ENCODE measurements at places on chromosomes 5 and 9.

DNA sequence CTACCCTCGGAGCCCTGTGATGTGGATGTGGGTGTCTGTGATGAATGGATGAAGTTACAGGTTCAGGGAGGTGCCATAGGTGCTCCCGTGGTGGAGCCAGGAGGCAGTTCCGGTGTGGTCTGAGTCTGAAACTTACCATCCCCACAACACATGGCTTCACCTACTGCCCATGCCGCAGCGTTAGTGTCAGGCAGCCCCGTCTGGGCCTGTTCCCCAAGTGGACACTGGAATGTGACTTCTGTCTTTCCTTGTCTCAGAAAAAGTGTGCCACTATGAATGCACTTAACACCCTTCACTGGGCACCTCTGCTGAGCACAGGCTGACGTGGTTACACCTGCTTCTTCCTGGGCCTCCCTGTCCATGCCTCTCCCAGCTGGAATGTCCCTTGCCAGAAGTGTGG lies 8.6 kb downstream of the ANKRD33B start:
- no peak for DNase-seq

DNA sequence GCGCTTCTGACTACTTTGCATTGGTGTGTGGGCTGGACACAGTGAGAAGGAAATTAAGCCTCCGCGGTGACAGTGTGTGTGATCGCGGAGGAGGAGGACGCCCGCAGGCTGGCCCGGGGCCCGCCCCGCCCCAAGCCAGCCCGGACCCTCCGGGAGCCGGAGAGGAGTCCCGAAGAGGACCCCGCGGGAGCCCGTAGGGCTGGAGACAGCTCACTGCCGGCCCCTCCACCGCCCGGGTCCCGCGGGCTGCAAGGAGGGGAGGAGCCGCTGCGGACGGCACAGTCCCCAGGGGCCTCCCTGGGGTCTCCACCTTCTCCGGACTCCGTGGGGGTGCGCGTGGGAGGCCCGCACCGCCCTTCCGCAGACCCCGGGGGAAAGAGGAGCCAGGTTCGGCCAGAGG lies 146.4 kb upstream of the ERCC6L2 start:
- no peak for DNase-seq

DNA sequence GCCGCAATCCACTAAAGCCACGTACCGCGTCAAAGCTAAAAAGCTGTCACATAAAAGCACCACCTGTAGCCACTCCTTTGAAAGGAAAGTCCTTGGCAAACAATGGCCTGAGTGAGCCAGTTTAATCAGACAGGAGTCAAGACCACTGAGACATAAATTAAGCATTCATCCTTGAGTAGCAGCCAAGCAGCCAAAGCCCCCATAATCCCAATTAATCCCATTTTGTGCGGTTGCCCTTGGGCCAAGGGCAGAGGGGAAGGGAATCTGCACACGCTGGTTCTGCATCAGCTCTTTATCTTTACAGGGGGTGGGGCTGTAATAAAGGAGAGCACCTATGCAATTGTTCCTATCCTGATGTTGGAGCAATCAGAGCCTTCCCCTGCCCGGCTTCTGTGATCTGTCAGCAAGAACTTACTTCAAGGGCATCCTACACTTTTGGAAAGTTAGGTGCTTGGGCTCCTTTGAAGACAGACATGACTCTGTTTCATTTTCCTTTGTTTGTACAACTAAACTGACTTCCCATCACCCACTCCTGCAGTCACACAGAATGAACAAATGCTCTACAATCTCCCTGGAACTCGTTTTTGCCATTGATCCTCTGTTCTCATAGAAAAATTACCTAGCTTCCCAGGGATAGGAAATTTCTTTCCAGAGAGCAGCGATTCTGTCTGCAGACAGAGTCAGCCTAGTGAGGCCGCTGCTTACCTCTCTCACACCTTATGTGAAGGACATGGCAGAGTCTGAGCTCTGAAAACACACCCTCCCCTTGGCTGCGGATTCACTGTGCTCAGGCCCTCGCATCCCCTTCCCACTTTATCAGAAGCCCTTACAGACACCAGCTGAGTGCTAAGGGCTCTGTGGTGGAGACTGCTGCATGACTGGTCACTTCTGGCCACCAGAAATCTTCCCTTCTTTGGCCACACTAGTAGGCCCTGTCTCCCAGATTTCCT lies 116.2 kb upstream of the TBCA start:
- DNase-seq = no peak

GRCh38 chr9:33742519-33742918 lies 52.8 kb upstream of the PRSS3 start:
- DNase-seq = peak; percentile 79

- no peak for DNase-seq
These were observed 56.8 kb upstream of the ZFR start for GRCh38 chr5:32501071-32502002.

GRCh38 chr5:128534726-128535125 lies 3.3 kb downstream of the FBN2 start:
- DNase-seq = peak; percentile 61
